ENCODE measurements at places on chromosomes 2 and 18.

- DNase-seq: no peak
Observed at GRCh38 chr18:4813708-4814107, 358.6 kb upstream of the DLGAP1 start.

DNA sequence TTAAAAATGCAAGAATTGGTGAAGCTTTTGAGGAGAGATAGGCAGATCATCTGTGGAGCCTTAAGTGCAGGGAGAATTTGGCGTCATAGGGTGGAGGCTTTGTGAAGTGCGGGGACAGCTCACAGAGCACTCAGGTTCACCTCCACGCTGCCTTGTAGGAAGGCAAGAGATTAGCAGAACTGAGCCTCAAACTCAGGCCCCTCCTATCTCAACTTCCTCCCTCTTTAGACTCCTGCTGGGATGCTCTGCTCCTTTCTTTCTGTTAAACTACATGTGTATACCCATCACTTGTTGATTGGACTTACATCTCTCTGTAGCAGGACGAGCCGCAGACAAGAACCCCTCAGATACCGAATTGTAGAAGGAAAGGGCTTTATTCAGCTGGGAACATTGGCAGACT, 422.2 kb downstream of the SETBP1 start:
- no peak for DNase-seq

GRCh38 chr2:86274918-86275275, 62.5 kb downstream of the REEP1 start:
- no peak for DNase-seq

DNA sequence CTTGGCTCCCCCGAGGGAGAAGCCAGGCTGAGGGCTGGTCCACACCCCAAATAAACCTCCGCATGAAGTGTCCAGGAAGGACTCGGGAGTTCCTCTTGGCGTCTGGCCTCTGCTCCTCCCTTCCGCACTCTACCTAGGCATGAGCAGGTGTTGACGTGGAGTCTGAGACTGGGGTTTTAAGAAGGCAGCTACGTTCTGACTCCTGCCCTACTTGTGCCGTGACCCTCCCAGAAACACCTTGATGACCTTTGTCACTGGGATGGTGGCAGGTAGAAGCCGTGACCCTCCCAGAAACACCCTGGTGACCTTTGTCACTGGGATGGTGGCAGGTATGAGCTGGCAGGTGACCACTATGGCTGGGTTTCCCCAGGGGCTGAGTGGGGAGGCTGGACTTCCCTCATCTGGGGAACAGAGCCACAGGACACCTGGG, 54.8 kb downstream of the HS6ST1 start:
- no peak for DNase-seq

- no peak for DNase-seq
Observed at GRCh38 chr2:228224410-228224809, 42.9 kb upstream of the SPHKAP start.

DNA sequence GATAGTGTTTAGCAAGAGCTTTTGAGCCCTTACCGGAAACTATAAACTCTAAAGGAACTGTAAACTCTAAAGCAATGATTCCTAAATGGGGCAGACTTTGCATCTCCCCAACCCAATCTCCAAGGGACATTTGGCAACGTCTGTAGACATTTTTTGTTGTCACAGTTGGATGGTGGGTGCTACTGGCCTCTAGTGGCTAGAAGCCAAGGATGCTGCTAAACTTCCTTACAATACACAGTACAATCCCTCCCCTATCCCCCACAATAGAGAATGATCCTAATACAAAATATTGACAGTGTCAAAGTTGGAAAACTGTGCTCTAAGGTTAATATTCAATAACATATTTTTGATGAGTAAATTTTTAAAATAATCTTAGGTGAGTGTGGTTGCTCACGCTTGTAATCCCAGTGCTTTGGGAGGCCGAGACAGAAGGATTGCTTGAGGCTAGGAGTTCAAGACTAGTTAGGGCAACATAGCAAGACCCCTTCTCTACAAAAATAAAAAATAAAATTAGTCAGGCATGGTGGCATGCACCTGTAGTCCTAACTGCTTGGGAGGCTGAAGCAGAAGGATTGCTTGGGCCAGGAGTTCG, 66.7 kb downstream of the PTPN4 start:
- peak; percentile 39 for DNase-seq

- no peak for DNase-seq
Observed at GRCh38 chr2:54407693-54408092, 48.4 kb upstream of the SPTBN1 start.

DNA sequence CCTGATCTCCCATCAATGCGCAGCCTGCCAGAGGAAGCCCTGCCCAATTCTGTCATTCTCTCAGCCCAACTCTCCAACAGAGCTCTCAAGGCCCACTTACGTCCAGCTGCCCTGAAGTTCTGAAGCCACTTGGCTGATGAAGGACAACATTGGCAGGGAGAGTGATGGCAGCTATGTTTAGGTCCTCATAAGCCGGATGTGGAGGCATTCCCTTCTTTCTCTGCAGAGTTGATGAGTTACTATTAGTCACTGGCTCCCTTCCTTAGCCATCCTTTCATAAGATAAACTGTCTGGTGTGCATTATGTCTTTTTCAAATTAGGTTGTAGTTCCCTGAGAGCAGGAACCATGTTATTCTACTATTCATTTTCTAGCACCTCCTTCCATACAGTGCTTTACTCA, 22.5 kb upstream of the TACR1 start:
- no peak for DNase-seq

DNA sequence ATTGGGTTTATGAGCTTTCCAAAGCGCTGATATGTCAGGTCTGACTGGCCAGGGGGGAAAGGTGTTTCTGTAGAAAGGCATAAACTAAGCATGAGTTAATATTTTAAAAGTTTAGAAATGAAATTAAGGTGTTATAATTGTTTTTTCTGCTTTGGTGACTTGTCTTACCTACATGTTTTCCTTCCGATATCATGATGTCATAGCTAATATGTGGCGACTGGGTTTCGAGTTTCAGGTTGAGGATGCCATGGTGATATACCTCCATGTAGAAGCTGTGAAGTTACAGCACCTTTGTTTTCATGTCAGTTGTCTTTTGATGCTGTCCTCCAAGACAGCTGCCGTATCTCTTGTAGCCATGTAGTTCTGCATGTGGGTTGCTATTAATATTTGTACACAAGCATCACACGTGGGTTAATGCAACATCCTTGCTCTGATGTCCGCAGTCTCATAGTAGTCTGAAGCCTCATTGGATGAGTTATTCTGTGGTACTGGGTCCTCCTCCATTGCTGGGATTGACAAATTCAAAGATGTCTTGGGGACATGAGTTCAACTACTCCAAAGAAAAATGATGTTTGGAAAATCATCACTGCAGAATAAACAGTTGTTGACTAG, 230.6 kb downstream of the PRKCE start:
- DNase-seq: no peak

GRCh38 chr2:164967781-164968228, 12.5 kb upstream of the SLC38A11 start:
- no peak for DNase-seq

DNA sequence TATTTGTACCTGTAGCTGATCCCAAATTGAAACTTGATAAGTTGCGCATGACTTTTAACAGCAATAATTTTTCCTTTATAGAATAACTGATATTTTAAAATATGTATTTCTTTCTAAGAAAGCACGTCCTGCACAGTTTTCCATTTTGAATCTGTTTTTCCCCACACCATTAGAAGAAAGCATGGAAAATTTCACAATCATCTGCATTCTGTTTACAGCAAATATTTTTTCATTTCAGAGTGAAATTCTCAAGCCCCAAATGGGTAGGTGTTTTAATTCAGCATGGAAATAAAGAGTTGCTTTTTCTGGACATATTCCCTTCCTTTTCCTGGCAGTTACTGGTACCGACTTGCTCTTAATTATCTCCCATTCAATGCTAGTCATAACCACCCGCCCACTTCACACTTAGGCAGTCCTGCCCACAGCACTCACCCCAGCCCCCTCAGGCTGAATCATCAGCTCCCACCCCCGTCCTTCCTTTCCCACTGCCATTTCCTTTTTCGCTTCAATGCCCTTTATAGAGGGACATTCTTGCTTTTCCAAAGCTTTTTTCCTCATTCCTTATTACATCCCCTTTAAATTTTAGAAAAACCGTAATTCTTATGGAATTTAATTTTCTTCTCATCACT, 89.2 kb upstream of the GLS start:
- DNase-seq: no peak

- no peak for DNase-seq
Observed at GRCh38 chr2:79980816-79981215, 323.7 kb downstream of the LRRTM1 start.

DNA sequence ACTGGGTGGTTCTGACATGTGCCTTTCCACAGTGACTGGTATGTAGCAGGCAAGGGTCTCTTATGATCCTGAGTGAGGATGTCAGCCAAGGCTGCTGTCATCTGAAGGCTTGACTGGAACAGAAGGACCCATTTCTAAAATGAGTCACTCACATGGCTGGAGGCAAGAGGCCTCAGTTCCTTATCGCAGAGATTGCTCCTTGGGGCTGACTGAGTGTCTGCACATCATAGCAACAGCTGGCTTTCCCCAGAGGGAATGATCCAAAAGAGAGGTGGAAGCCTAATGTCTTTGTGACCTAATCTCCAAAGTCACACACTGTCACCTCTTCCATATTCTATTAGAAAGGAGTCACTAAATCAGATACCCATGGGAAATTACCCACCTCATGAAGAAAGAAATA, 114.0 kb downstream of the NEDD4L start:
- no peak for DNase-seq

GRCh38 chr2:160224507-160224906, 24.4 kb upstream of the ITGB6 start:
- DNase-seq: no peak

- DNase-seq: no peak
Observed at GRCh38 chr2:212609479-212609878, 70.9 kb upstream of the ERBB4 start.

- no peak for DNase-seq
Observed at GRCh38 chr2:200798514-200798913, 13.2 kb upstream of the BZW1 start.

- DNase-seq: no peak
Observed at GRCh38 chr18:79739440-79739778, 58.3 kb upstream of the KCNG2 start.

GRCh38 chr2:95057535-95058370, 32.2 kb downstream of the MAL start:
- no peak for DNase-seq

- no peak for DNase-seq
Observed at GRCh38 chr18:9691235-9691634, 16.9 kb upstream of the RAB31 start.

DNA sequence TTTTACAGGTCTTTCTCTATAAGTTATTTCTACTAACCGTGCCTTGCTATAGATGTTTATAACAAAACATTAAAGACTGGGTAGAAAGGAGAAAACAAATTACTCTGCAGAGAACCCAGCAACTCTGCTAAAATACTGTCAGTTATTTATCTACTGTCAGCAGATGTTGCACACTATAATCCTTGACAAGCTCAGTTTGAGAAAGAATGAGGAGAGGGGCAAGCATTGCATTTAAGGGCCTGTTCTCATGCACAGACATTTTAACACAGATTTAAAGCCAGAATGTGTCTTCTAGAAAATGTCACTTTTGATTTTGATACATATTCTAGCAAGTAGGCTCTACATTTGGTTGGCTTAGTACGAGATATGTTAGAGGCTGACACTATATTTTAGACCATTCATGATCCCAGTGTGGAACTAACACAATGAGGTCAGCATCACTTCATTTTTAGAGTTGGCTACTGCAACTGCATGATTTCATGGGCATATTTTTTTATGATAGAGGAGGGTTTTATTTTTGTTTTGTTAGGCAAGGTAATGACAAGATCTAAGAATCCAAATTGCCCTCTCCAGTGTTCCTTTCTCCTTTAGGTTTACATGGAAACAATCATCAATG, 516.4 kb downstream of the ZEB2 start:
- no peak for DNase-seq

DNA sequence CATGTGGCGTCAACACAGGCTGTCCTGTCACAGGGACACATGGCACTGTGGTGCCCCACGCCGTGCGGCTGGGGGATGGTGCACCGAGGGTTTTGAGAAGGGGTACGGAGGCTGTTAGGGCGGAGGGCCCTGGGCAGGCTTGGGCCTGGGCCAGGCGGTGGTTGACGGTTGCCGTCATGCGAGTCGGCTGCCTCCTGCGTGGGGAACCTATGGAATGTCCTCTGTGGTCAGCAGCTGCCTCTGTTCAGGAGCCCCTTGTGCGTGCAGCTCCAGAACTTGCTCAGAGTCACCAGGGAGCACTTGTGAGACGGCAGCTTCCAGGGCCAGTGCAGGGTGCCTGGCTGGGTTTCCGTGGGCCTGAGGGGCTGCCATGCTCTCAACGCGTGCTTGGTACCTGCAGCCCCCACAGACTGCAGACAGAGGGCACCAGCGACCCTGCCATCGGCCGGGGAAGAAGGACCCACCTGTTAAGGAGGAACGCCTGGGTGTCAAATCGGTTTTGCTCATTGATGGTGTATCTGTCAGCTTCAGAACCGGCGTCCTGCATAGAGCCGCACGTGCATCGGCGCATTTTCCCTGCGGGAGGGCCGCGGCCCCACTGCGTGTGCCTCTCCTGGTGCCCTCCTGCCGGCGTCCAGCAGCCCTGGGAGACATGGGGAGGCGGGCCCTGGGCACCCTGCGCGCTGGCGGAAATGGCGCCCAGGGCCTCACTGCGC, 10.0 kb upstream of the D2HGDH start:
- DNase-seq: peak; percentile 36

DNA sequence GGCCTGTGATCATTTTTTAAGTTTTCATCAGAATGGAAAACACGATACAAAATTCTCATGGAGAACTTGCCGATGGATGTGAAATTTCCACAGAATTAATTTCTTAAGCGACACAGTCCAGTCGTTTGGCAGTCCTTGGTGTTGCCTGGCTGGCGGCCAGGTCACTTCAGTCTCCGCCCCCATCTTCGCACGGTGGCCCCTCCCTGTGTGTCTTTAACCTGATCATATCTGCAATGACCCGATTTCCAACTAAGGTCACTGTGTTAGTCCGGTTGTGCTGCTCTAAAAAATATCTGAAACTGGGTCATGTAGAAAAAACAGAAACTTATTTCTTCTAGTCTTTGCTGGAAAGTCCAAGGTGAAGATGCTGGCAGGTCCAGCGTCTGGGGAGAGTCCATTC, 44.5 kb upstream of the COPS8 start:
- no peak for DNase-seq

- no peak for DNase-seq
Observed at GRCh38 chr2:10826026-10826425, 13.4 kb upstream of the PDIA6 start.
